ENCODE measurements at places on chromosomes 6 and 20. TPM values are rescaled to one million over a fixed set of nuclear protein-coding genes. Genes with fewer than 3 reads are reported as not detected.

The USP49 gene
- 6.4 TPM for total RNA-seq

The DEFB118 gene
- total RNA-seq = not detected

The OLIG3 gene
- not detected for total RNA-seq

- no peaks in the 10 kb centered on the region for H3K27me3 ChIP-seq
- peak overlapping the region; percentile 89 for H3K4me3 ChIP-seq
- peak; percentile 54 for DNase-seq
- peaks cover 30% of the 10 kb centered on the region for H3K4me1 ChIP-seq
- H3K27ac ChIP-seq = peak overlapping the region; percentile 54
Measured at GRCh38 chr20:33812152-33812849, 1.2 kb downstream of the CHMP4B start.

GRCh38 chr20:20085071-20085470 lies 32.7 kb downstream of the CFAP61 start:
- H3K36me3 ChIP-seq = no peaks in the 10 kb centered on the region
- peaks cover 2% of the 10 kb centered on the region for H3K27me3 ChIP-seq
- peaks cover 4% of the 10 kb centered on the region for H3K4me1 ChIP-seq
- H3K4me3 ChIP-seq = no peak overlapping the region

GRCh38 chr20:45037635-45038034 lies 63.3 kb downstream of the KCNS1 start:
- no peak overlapping the region for H3K4me3 ChIP-seq
- H3K27ac ChIP-seq = no peak overlapping the region
- peaks cover 24% of the 10 kb centered on the region for H3K36me3 ChIP-seq
- peaks cover 8% of the 10 kb centered on the region for H3K4me1 ChIP-seq
- no peaks in the 10 kb centered on the region for H3K27me3 ChIP-seq

DNA sequence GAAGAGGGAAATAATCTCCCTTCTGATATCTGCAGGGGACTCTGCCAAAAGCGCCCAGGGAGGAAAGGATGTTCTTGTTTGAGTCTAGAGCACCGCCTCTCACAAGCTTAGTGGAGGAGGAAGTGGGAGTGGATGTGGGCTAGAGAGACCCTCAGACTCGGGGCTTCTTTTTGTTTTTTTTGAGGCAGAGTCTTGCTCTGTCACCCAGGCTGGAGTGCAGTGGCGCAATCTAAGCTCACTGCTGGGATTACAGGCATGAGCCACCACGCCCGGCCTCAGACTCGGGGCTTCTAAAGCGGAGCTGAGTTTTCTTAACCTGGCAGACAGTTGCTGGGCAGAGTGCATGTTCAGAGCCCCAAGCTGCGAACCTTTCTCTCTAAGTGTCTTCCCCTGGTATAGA lies 310.8 kb downstream of the BMP7 start:
- no peak for DNase-seq
- H3K27me3 ChIP-seq = no peaks in the 10 kb centered on the region
- H3K27ac ChIP-seq = no peak overlapping the region
- no peaks in the 10 kb centered on the region for H3K36me3 ChIP-seq
